ENCODE measurements at places on chromosomes 7 and 10.

- DNase-seq: peak; percentile 60
Measured at GRCh38 chr10:4183761-4184261, 398.8 kb upstream of the KLF6 start.

- DNase-seq: no peak
Measured at GRCh38 chr10:123156078-123156477, 1.9 kb downstream of the BUB3 start.

DNA sequence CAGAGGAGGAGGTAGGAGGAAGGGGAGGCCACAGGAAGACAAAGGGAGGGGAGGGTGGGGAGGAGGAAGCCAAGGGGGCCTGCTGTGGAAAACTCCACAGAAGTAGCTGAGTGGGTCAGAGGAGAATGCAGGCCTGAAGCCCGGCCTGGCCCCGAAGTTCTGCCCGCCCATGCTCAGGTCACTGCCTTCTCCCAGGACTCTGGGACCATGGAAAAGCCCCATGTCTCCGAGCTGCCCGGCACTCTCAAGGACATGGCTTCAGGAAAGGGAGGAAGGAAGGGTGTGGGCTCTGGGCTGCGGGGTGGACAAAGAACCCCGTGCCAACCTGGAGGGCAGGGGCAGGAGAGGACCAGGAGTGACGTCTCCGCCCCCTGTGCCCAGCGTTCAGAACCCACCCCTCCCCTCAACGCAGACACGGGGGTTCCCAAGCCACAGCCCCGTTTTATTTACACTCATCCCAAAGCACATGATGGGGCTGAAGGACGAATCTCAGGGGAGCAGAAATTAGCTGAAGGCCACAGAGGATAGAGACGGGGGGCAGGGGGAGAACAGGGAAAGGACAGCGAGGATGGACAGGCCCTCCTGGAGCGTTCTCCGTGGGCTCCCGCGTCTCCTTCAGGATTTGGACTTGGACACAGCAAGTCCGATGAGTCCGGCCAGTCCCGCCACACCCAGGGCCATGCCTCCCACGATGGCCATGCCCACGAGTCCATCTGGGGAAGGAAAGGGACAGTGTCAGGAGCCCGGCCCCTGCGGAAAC is 1.8 kb upstream of the CLDN15 start:
- no peak for DNase-seq

DNA sequence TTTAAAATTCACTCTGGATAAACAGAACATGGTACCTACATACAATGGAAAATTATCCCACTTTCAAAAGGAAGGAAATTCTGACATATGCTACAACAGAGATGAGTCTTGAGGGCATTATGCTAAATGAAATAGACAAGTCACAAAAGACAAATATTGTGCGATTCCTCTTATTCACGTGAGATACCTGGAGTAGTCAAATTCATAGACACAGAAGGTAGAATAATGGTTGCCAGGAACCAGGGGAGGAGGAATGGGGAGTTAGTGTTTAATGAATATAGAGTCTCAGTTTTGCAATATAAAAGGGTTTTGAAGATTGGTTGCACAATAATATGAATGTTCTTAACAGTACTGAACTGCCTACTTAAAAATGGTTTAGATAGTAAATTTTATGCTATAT is 69.8 kb upstream of the WAC start:
- no peak for DNase-seq
